ENCODE measurements at places on chromosomes 4 and X.

DNA sequence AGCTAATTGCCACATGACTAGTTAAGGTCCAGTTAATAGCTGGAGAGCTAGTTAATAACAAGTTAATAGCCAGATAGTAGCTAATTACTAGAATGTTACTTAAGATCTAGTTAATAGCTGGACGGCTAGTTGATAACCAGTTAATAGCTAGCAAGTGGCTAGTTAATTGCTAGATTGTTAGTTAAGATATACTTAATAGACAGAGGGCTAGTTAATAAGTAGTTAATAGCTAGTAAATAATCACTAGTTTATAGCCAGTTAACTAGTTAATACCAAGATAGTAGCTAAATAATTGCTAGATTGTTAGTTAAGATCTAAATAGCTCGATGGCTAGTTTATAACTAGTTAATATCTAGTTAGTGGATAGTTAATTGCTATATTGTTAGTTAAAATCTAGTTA lies 632.6 kb upstream of the CT83 start:
- no peak for DNase-seq

GRCh38 chr4:99028187-99028586 lies 32.7 kb downstream of the METAP1 start:
- DNase-seq = no peak

DNA sequence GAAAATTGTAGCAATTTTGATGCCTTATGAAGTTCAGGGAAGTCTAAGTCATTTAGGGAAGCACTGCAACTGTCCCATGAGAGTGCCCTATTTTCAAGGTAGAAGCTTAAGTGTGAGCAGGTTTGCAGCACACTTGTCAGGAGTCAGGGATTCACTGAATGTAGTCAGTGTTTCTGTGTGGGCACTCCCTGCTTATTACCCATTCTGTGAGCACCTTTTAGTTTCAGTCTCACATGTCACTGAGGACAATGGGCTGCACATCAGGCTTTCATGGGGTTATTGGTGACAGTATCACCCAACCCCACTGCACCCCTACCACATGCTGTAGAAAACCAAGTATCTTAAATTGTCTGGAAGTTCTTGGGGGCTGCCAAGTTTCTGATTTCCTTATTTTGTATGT lies 2.9 kb upstream of the CCNG2 start:
- DNase-seq = no peak

DNA sequence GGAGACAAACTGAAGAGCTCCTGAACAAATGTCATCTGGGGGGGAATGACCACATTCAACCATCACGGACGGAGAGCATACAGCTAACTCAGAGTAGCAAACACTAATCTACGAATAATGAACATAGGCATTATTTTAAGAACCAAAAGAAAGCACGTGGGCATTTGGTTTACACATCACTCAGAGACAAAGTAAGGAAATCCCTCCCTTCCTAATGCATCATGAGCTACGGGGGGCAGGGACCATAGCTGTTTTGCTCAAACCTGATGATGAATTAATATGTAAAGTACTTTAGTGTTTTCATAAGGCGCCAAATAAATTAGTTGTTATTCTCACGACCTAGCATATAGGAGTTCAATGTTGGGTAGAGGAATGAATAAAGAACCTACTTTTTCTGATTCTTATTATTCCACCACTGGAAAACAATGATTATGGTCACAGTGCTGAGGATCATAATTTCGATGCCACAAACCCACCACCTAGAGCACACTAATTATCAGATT lies 11.7 kb upstream of the TMEM156 start:
- no peak for DNase-seq

GRCh38 chr4:89558147-89558546 lies 250.5 kb upstream of the GPRIN3 start:
- DNase-seq = no peak

GRCh38 chr4:70452946-70453345 lies 19.1 kb upstream of the MUC7 start:
- DNase-seq = no peak

- no peak for DNase-seq
These were observed 30.2 kb downstream of the SMIM14 start for GRCh38 chr4:39608451-39608850.

DNA sequence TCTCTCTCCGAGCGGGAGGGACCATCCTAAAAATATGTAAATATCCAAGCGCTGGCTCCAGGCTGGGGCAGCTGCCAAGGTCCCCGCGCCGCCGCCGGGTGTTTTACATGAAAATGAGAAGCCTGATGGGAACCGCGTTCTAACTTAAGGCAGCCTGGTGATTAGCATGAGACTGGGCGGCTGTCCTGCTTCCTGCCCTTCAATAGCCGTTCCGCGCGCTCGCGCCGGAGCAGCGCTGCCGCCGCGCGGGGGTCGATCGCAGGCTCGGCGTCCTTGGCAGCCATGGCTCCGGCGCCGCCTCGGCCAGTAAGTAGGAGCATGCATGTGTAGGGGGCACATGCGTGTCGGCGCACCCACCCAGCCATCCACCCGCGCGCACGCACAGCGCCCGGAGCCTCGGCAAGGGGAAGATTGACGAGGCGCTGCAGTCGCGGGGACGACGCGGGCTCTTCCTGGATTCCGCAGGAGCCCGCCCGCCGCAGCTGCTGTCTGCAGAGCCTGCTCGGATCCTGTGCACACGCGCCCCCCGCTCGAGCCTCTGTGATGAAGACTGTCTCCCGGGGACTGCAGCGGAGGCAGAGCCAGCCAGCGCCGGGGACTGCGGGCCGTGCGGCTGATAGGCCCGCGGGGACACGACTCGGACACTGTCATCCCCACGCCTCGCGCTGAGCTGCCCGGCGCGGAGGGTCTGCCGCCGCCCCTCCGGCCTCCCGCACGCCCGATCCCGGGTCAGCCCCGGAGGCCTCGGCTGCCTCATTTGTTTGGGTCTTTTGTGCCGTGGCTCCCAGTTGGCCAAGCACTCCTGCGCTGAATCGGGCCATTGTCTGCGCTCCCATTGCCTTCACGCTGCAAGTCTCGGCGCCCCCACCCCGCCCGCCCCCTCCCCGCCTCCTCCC lies 734 bp downstream of the STOX2 start:
- DNase-seq = no peak

All from T-helper 2 cell treated with Interferon-gamma antibody and Interleukin-4, amounts not matched to agents 5 μg/mL and 100 μg/mL, for 36 hours (primary cell).